ENCODE measurements at places on chromosomes 12 and 14.

DNA sequence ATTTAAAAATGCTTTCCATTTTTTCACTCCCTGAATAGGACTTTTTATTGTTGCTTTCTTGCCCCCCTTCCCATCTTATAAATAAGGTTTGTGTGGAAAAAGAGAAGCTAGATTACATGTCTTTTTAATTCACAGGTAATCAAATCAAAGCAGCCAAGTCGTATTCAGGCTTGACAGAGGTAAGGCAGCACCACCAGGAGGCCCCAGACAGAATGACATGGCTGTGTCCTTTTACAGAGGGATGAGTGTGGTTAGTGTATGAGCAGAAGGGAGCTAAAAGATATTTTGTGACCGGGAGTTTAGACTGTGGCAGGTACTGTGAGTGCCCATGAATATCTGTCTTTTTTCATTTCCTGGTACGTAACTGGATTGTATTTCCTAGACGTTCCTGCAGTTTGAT lies 596.1 kb downstream of the ETNK1 start:
- no peak for DNase-seq

DNA sequence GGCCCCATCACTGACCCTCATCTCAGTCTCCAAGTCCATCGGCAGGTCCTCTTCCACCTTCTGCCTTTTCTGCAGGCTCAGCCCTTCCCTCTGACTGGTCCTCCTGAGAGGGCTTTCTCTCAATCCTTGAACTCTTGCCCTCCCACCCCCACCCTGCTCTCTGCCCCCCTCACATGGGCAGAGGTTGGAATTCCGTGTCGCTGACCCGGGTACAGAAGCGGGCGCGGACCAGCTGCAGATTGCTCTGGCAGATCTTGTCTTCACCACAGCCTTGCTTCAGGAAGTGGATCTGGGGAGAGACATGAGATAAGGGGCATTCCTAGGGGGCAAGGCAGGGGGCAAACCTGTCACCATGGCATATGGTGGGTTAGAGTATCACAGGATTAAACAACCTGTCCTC lies 12.4 kb downstream of the ITGA7 start:
- DNase-seq: no peak

DNA sequence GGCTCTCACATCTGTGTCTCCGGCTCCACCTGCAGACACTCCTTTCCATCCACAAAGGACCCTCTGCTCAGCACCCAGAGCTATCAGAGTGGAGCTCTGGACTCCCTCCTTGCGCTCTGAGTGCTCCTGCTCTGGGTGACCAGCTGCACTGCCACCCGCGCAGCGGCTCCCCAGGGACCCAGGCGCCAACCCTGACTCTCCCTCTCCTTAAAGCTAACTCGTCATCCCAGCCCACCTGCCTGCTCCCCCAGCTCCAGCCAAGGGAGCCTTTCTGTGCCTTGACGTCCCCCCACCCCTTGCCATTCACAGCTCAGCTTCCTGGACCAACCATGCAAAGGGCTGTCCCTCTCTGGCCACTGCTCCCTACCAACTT lies 99.0 kb downstream of the SETD3 start:
- DNase-seq: no peak

- no peak for DNase-seq
Measured at GRCh38 chr12:123479442-123480180, 21.7 kb downstream of the SNRNP35 start.

DNA sequence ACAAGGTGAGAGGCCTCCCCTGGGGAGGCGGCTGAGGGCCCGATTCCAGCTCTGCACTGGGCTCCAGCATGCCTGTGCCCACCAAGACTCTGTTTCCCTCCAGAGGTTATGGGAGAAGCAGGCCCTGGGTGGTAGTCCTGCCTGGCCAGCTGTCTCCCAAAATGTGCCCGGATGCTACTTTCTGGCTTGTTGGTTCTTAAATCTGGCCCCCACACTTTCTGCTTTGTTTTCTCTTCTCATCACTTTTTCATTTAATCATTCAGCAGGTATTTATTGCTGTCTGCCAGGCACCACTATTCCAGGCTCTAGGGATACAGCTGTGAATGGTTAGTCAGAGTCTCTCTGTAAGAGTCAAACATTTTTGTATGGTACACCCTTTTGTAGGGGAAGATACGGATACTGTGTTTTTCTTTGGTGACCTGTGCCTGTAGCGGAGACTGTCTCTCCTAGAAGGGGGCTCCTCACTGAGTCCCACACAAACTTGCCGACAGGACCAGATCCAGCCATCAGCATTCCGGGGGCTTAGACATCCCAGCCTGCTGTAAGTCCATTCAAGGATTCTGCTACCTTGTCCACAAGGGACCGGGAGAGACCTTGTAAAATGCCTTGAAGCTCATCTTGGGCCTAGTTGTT lies 3.8 kb downstream of the DHRS2 start:
- no peak for DNase-seq

DNA sequence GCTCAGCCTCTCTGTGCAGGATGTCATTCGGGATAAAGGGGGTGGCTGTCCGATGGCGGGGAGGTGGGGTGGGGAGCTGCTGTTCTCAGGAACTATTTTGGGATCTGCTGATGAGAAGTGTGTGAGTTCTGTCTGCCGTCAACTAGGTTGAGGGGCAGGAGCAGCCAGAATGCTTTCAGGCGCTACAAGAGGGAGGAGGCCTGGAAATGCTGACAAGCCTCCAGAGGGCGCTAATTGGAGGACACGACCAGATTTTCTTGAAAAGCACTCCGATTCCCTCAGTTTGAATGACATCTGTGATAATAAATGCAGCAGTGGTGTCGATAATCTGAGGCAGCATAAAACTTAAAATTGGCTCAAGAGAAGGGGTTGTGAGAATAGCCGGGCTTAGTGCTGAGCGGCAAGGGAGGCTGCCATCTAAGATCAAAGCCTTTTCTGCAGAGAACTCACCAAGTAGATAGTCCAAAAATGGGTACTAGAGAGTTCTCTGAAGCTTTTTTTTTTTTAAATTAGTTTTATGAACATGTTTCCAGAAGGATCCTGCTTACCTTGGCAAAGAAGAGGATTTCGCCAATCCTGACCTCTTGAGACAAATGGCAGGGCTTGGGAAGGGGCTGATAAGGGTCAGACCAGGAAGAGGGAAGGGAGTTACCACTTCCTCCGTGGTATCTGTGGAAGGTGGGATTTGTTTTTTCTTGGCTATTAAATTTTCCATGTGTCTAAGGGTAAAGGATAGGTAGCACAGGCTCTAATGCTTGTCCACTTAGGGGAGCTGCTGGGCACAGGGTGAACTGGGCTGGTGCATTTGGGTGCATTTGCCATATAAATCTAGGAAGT lies 94.4 kb downstream of the CRACR2A start:
- peak; percentile 21 for DNase-seq

GRCh38 chr12:29730481-29730880 lies 53.3 kb downstream of the TMTC1 start:
- DNase-seq: no peak
